Osteocyte (in vitro differentiated cells): ENCODE measurements at places on chromosomes 11 and 22. TPM values are rescaled to one million over a fixed set of nuclear protein-coding genes. Genes with fewer than 3 reads are reported as not detected.

MAPK8IP1 gene
- 9.8 and 10.1 TPM in 2 replicates for total RNA-seq

TRIM44 gene
- total RNA-seq, result 73.5 and 79.9 TPM in 2 replicates

GDPD4 gene
- not detected in 2 replicates for total RNA-seq

ASRGL1 gene
- total RNA-seq, result 2.4 and 2.9 TPM in 2 replicates

TMPRSS4 gene
- not detected in 2 replicates for total RNA-seq

RTN4R gene
- total RNA-seq, result 1.5 and 2.1 TPM in 2 replicates

CYP2D6 gene
- 1.4 and 1.5 TPM in 2 replicates for total RNA-seq

APOA5 gene
- not detected in 2 replicates for total RNA-seq

NOL12 gene
- 18.5 and 22.7 TPM in 2 replicates for total RNA-seq

SHANK3 gene
- total RNA-seq, result 4.7 and 4.8 TPM in 2 replicates

PLAAT3 gene
- total RNA-seq, result 19.0 and 20.0 TPM in 2 replicates

SLC6A5 gene
- not detected in 2 replicates for total RNA-seq

SMTNL1 gene
- not detected in 2 replicates for total RNA-seq

LDHAL6A gene
- not detected in 2 replicates for total RNA-seq

ACRV1 gene
- not detected in 2 replicates for total RNA-seq

SLC22A12 gene
- not detected in 2 replicates for total RNA-seq

GLB1L2 gene
- total RNA-seq, result 0.21 TPM in 1 of 2 replicates, not detected in the other

OR52R1 gene
- not detected in 2 replicates for total RNA-seq

LARGE2 gene
- not detected in 2 replicates for total RNA-seq

WEE1 gene
- 77.8 and 111 TPM in 2 replicates for total RNA-seq

LRRC10B gene
- not detected in 2 replicates for total RNA-seq

ARHGAP1 gene
- total RNA-seq, result 97.2 and 98.1 TPM in 2 replicates

UBQLN3 gene
- not detected in 2 replicates for total RNA-seq

KMT5B gene
- total RNA-seq, result 59.4 and 59.8 TPM in 2 replicates

ALDH3B2 gene
- not detected in 2 replicates for total RNA-seq

TTC28 gene
- total RNA-seq, result 68.7 and 70.3 TPM in 2 replicates

OR52A1 gene
- not detected in 2 replicates for total RNA-seq

MMP26 gene
- not detected in 2 replicates for total RNA-seq

SLC35C1 gene
- total RNA-seq, result 17.5 and 18.0 TPM in 2 replicates

SIK3 gene
- 29.3 and 29.5 TPM in 2 replicates for total RNA-seq

TIMP3 gene
- total RNA-seq, result 36.2 and 37.3 TPM in 2 replicates

CYP2R1 gene
- 6.4 and 7.0 TPM in 2 replicates for total RNA-seq

CABP2 gene
- not detected in 2 replicates for total RNA-seq

TBX1 gene
- total RNA-seq, result 22.5 and 24.2 TPM in 2 replicates
